ENCODE measurements at places on chromosomes 7 and 10.

- DNase-seq: no peak
Observed at GRCh38 chr7:11026452-11027359, 53.0 kb downstream of the PHF14 start.

DNA sequence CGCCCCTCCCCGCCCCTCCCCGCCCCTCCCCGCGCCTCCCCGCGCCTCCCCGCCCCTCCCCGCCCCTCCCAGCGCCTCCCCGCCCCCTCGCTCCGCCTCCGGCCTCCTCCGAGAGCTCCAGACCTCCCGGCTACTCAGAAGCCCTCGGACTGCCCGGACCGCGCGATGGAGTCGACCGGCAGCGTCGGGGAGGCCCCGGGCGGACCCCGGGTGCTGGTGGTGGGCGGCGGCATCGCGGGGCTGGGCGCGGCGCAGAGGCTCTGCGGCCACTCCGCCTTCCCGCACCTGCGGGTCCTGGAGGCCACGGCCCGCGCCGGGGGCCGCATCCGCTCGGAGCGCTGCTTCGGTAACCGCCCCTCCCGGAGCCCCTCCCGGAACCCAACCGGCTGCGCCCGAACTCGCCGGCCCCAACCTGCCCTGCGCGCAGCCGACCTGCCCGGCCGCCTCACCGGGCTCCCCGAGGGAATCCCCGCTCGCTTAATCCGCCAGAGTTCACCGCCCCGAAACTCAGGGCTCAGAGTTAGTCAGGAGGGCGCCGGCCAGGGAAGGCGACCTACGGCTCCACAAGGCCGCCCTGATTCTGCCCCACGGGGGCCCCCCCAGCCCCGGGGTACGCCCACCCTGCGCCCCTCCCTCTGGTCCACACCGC, at the start of gene PAOX:
Gene PAOX (plus strand): TSS at position 111 of the 649 bp plus-strand sequence. CDS start 55 bp downstream, at position 166.
- no peak for DNase-seq

GRCh38 chr10:32331606-32332005, 15.4 kb downstream of the EPC1 start:
- DNase-seq: no peak

DNA sequence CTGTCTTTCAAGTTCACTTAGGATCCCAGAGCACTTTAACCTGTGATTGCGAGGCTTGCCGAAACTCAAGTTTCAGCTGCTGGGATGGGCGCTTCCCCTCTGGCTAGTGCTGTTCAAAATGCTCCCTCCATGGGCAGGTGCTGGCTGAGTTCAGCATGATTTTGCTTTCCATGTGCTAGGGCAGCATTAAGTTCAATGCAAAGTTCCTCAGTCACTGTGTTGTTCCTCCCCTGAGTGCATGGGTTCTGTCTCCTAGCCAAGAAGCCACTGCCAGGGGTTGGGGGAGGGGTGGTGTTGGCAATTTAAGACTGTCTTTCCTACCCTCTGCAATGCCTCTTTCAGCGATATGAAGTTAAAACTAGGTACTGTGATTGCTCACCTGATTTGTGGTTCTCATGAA, 56.5 kb upstream of the HELLS start:
- DNase-seq: no peak

- no peak for DNase-seq
Observed at GRCh38 chr7:1539181-1539881, 8.8 kb downstream of the MAFK start.

DNA sequence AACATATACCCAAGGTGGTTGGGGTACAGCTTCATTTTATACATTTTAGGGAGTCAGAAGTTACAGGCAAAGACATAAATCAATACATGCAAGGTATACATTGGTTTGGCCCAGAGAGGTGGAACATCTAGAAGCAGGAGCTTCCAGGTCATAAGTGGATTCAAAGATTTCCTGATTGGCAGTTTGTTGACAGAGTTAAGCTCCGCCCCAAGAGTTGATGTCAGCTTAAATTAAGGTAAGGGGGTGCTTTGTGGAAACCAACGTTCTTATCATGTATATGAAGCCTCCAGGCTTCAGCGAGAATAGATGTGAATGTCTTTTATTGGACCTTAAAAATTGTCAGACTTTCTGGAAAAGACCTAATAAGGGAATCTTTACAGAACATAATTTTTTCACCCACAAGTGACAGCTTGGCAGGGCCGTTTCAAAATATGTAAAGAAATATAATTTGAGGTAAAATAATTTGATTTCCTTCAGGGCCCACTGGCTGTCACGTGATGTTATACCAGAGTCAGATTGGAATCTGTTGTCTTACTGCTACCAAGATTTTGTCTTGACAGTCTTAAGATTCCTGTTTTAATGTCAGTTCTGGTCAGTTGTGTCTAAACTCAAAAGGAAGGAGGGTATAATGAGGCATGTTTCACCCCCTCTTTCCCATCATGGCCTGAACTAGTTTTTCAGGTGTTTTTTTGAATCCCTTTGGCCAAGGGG, 6.3 kb upstream of the PANK1 start:
- no peak for DNase-seq

DNA sequence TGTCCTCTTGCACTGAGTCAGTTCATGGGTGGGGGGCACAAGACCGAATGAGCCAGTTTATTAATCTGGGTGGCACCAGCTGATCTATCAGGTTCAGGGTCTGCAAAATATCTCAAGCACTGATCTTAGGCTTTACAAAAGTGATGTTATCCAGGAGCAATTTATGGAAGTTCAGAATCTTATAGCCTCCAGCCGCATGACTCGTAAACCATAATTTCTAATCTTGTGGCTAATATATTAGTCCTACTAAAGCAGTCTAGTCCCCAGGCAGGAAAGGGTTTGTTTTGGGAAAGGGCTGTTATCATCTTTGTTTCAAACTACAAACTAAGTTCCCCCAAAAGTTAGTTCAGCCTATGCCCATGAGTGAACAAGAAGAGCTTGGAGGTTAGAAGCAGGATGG, 33.9 kb downstream of the AKR1C8 start:
- no peak for DNase-seq

GRCh38 chr7:30112103-30112713, 22.6 kb upstream of the MTURN start:
- no peak for DNase-seq

DNA sequence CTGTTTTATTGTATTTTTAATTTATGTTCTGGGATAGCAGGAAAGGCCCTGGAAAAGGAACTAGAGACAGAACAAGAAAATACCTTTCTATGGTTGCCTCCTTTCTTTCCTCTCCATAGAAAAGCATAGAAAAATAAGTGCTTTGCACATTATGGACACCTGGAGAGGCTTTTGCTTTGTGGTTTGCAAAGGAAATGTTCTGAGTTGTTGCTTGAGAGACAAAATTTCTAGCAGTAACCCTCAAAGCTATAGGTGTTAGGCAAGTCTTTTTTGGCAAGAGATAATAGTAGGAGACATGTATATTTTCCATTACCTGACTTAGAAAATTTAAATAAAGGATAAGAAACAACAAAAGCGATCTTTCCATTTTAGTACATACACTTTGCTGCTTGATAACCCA, 378.6 kb upstream of the PRKCQ start:
- DNase-seq: no peak

DNA sequence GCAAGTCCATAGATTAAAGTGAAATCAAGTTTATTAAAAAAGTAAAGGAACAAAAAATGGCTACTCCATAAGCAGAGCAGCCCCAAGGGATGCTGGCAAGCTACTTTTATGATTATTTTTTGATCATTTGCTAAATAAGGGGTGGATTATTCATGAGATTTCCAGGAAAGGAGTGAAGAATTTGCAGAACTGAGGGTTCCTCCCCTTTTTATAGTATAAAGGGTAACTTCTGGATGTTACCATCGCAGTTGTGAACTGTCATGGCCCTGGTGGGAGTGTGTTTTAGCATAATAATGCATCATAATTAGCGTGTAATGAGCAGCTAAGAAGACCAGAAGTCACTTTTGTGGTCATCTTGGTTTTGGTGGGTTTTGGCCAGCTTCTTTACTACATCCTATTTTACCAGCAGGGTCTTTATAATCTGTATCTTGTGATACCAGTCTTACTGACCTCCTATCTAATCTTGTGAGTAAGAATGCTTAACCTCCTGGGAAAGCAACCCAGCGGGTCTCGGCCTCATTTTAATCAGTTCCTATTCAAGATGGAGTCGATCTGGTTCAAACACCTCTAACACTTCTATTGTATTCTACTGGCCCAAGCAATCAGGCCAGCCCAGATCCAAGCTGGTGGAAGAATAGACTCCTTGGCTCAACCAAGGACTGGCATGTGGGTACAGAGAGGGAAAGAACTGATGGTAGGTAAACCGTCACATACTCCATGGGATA, 87.9 kb upstream of the NPSR1 start:
- DNase-seq: no peak

- peak; percentile 97 for DNase-seq
Observed at GRCh38 chr7:96084881-96085553, 236.9 kb downstream of the SLC25A13 start.

GRCh38 chr10:25682203-25682851, 251.7 kb upstream of the MYO3A start:
- no peak for DNase-seq
